ENCODE measurements at places on chromosomes 16 and 17.

DNA sequence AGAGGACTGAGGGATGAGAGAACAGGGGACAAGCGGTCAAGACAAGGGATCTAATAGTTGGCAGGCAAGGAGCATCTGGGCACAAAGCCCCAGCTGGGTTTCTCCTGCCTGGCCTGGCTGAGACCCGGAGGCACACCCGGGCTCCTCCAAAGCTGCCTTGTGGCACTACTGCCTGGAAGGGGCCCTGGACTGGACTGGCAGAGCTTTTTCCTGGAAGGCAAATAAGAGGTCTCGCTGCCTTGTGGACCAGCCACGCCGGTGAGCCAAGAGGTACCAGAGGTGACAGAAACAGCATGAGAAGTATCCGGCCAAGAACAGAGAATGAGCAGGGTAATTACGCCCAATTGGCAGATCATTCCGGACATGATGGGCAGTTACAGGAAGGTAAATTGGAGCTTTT, 64.6 kb downstream of the GTF3C1 start:
- no peak for DNase-seq

- DNase-seq: peak; percentile 63
Observed at GRCh38 chr17:16991349-16992009, 19.6 kb upstream of the TNFRSF13B start.

GRCh38 chr16:84568066-84568465, 49.8 kb downstream of the COTL1 start:
- DNase-seq: no peak

DNA sequence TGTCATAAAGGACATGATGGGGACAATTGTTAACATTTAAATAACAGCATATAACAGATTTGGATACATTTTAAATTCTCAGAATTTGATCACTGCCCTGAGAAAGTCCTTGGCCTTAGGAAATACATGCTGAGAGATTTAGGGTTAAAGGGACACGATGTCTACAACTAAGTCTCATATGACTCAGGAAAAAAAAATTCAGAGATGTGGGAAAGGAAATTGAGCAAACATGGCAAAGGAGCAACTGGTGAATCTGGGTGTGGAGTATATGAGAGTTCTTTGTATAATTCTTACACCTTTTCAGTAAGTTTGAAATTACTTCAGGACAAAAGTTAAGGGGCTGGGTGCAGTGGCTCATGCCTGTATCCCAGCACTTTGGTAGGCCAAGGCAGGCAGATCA, 18.2 kb downstream of the MPP3 start:
- no peak for DNase-seq

GRCh38 chr17:72240333-72240732, 119.5 kb downstream of the SOX9 start:
- DNase-seq: no peak

DNA sequence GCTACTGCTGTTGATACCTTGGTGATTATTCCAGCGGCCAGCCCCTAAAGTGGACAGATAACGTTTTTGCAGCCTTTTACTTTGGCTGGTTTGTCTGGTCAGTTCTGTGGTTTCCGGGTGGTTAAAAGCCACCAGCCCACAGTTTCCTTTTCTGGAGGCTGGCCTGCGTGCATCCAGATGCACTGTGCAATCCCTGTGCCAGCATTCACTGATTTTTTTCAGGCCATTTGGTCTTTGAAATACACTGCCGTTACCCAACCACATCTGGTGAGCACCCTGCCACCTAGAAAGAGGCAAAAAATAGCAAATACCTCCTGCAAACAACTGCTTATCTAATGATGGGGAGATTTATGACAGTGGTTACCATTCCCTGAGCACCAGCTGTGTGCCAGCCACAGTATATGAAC, 797 bp downstream of the NUDT7 start:
- no peak for DNase-seq

GRCh38 chr16:50538411-50539052, 9.7 kb upstream of the NKD1 start:
- DNase-seq: no peak

DNA sequence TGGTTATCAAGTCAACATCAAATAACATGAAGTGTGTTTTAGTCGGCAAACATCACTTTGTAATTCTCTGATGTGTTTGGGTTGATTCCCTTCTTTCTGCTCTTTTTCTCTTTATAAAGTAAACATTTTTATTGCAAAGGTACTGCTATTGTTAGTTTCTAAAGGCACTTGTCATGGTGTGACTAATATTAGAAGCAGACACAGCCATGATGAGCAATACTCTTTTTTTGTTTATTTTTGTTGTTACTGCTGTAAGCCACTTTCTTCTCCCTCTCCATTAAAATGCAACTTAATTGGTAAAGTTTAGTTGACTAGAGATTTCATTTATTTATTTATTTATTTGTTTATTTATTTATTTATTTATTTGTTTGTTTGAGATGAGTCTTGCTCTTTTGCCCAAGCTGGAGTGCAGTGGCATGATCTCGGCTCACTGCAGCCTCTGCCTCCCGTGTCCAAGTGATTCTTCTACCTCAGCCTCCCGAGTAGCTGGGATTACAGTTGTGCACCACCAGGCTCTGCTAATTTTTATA, 424.7 kb downstream of the WWOX start:
- DNase-seq: no peak

DNA sequence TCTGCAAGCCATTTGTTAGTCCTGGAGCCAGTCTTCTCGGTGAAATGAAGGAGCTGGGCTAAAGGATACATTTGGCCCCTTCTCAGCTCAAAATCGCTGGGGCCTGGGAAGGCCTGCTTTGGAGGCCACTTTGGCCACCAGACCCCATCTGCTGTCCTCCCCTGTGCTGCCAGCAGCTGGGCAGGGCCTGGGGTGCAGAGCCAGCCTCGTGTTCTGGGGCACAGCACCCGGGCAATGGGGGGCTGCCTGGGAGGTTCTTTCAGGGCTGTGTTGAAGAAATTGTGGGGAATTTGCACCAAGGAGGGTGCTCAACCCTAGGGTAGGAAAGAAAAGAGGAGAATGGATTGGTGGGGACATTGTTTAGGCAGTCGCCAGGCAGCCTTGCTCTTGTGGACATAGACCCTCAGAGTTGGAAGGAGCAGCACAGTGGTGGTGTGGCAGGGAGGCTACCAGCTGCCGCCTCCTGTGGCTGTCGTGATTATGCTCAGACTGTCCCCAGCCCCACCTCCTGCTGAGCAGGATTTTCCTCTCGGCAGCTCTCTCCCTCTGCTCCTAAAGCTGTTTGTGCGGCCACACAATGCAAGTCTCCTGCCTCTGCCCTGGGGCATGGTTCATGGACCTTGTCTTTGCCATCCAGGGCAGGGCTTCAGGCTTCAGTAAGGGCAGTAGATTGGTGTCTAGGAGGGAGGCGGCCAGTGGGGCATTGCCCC, 174.8 kb downstream of the NTN1 start:
- DNase-seq: no peak

DNA sequence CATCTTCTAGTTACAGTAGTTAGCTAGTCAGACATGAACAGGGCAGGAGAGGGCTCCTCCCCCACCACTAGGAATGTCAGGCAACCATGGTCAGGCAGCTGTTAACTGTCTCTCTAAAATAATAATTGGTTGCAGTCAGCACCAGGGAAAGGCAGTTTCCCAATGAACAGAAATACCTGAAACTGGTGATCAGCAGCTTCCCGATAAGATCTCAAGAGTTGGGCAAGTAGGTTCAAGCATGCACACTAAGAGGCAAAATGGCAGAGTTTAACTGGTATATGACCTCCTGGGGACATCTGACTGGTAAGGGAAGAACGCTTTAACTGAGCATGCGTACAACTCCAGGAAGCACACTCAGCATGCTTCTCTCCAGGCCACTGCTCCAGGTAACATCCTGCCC, 12.6 kb upstream of the XYLT1 start:
- no peak for DNase-seq

- DNase-seq: peak; percentile 15
Observed at GRCh38 chr16:81831722-81832126, 52.6 kb downstream of the PLCG2 start.

DNA sequence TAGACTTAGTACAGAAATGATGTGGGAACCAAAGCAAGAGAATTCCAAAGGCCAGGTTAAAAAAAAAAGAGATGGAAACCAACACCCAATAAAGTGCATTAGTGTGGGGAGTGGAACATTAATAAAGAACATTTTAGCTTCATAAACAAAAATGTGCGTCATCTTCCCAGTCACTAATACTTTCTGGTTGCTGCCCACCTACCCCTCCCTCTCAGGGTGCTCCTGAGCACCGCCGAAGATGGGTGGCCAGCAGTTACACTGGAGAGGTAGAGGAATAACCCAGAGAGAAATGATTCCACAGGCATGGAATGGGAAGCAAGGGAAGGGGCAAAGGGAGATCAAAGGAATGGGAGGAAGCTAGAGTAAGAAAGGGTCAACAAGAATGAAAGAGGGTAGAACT, 6.0 kb upstream of the CHD3 start:
- no peak for DNase-seq

DNA sequence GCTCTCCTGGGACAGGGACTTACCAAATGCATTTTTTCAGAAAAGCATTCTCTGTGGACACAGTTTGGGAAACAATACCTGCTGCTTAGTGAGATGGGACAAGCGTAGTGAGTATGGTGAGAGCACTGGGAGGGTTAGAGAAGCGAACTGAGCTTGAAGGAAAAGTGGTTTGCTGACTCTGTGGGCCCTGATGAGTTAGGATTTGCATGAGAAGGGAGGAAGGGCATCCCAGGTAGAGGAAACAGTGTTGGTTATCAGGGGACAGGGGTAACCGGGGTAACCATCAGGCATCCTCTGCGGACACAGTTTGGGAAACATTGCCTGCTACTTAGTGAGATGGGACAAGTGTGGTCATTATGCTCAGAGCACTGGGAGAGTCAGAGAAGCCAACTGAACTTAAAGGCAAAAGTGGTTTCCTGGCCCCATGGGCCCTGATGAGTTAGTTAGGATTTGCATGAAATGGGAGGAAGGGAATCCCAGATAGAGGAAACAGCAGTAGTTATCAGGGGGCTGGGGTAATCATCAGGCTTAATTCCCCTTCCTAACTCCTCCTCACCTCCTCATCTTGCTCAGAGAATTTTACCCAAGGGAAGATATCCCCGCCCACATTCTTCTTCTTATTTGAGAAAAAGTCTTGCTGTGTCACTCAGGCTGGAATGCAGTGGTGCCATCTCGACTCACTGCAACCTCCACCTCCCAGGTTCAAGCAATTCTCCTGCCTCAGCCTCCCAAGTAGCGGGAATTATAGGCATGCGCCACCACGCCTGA, 319.3 kb downstream of the RBFOX1 start:
- DNase-seq: no peak

GRCh38 chr16:54878301-54878700, 52.4 kb upstream of the IRX5 start:
- no peak for DNase-seq

DNA sequence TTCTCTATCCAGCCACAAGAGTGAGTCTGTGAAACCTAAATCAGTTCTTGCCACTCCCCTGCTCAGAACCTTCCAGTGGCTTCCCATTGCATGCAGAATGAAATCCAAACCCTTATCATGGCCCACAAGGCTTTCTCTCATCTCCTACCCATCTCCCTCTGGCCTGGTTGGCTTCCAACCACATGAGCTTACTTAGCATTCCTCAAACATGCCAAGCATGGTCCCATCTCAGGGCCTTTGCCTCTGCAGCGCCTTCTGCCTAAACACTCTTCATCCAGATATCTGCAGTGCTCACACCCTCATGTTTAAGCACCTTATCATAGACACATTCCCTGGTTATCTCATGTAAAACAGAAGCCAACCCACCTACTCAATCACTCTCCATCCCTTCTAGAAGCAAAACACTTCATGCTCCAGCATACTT, 15.5 kb downstream of the TK2 start:
- DNase-seq: peak; percentile 75

GRCh38 chr16:72836181-72836580, 211.7 kb downstream of the ZFHX3 start:
- DNase-seq: no peak

- DNase-seq: no peak
Observed at GRCh38 chr17:41894791-41895331, 23.9 kb downstream of the ACLY start.

DNA sequence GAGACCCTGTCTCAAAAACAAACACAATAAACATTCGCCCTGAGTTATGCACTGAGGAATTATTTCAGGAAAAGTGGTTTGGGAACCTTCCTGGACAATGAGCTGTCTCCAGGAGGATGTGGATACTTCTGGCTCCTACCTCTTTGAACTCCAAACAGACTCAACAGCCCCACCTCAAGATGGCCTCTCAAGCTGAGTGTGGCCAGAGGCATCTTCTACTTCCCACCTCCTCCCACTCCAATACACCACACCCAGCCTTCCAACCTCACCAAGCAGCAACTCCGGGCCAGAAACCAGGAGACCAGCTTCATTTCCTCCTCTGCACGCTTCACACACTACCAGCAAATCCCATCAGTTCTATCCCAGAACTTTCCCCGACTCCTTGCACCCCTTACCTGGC, 11.6 kb downstream of the HBQ1 start:
- no peak for DNase-seq

GRCh38 chr16:58381661-58382060, 10.6 kb upstream of the GINS3 start:
- no peak for DNase-seq

GRCh38 chr16:46883353-46883689, 841 bp upstream of the GPT2 start:
- no peak for DNase-seq

DNA sequence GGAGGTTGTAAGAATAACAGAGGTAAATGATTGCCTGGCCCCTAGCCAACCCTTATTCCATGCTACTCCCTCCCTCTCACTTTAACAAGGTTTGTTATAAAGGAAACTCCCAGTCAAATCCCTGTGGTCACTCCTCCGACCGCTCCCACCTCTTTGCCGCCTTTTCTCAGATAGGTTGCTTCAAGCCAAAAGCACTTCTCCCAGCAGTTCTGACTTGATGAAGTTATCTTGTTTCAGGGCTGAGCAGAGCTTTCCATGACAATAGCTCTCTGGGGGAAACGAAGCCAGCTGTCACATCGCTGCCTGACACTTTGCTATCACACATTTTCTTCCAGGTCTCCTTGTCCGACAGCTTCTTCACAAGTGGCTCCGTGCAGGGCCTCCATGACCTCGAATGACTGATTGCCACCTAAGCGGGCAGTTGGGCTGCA, 278.6 kb downstream of the HAPSTR1 start:
- no peak for DNase-seq

- no peak for DNase-seq
Observed at GRCh38 chr17:43918026-43918389, 10.7 kb upstream of the MPP2 start.

DNA sequence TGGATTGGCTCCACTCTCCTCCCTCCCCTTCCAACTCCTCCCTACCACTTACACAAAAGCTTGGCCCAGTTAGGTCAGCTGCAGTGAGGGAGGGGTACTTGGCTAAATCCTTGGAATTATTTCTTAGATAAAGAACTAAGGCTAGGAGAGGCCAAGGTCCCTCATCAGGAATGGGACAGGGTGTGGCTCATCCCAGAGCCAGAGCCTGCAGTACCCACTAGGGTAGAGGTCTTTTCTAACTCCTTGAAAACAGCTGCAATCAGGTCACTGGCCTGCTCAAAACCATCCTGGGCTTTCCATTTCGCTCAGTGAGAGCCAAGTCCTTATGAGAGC, 1.9 kb upstream of the SLC46A1 start:
- no peak for DNase-seq

GRCh38 chr16:20735490-20735889, 6.1 kb downstream of the THUMPD1 start:
- no peak for DNase-seq

GRCh38 chr17:81939881-81940385, 2.8 kb upstream of the PYCR1 start:
- no peak for DNase-seq

GRCh38 chr16:48121276-48121675, 34.5 kb downstream of the ABCC12 start:
- no peak for DNase-seq

- no peak for DNase-seq
Observed at GRCh38 chr17:42174126-42174783, 6.7 kb downstream of the KCNH4 start.

All from erythroblast (primary cell).